ENCODE measurements at places on chromosomes 2 and 18. TPM values are rescaled to one million over a fixed set of nuclear protein-coding genes. Genes with fewer than 3 reads are reported as not detected.

- no peak overlapping the region for H3K27ac ChIP-seq
- no peak for DNase-seq
- H3K4me3 ChIP-seq = no peak overlapping the region
Observed at GRCh38 chr2:130853391-130853790, 16.7 kb downstream of the ARHGEF4 start.

GRCh38 chr2:98134172-98135005 lies 47.4 kb downstream of the VWA3B start:
- peak overlapping the region; percentile 7 for H3K27ac ChIP-seq
- peak; percentile 54 for DNase-seq
- H3K36me3 ChIP-seq = no peaks in the 10 kb centered on the region
- peaks cover 14% of the 10 kb centered on the region for H3K4me1 ChIP-seq

GRCh38 chr2:177254433-177255226 lies 9.9 kb downstream of the NFE2L2 start:
- peaks cover 10% of the 10 kb centered on the region for H3K4me1 ChIP-seq
- no peak overlapping the region for H3K4me3 ChIP-seq
- no peak overlapping the region for H3K27ac ChIP-seq
- peak; percentile 86 for DNase-seq
- H3K36me3 ChIP-seq = no peaks in the 10 kb centered on the region

- no peaks in the 10 kb centered on the region for H3K36me3 ChIP-seq
- no peaks in the 10 kb centered on the region for H3K4me1 ChIP-seq
Observed at GRCh38 chr18:28485210-28485801, 308.4 kb upstream of the CDH2 start.

- H3K36me3 ChIP-seq = no peaks in the 10 kb centered on the region
- H3K4me1 ChIP-seq = no peaks in the 10 kb centered on the region
- no peak overlapping the region for H3K27ac ChIP-seq
- no peak for DNase-seq
- no peak overlapping the region for H3K4me3 ChIP-seq
- no peaks in the 10 kb centered on the region for H3K27me3 ChIP-seq
Observed at GRCh38 chr2:232242316-232242715, 136.2 kb upstream of the ALPP start.

- no peak overlapping the region for H3K4me3 ChIP-seq
- H3K36me3 ChIP-seq = no peaks in the 10 kb centered on the region
- DNase-seq = no peak
Observed at GRCh38 chr2:226376516-226377180, 423.0 kb downstream of the IRS1 start.

DNA sequence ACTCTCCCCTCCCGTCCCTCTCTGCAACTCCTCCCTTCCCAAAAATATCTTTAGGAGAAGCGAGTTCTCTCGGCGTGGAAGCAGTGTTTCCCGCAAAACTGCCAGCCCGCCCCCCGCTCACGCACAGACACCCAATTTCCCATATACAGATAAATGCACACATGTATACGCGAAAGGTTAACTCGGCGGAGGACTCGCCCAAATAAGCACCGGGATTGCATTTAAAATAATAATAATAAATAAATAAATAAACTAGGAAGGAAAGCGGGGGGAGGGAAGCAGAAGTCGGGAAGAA lies 70.0 kb upstream of the PSMD14 start:
- no peaks in the 10 kb centered on the region for H3K36me3 ChIP-seq
- no peak overlapping the region for H3K27ac ChIP-seq
- peaks cover 41% of the 10 kb centered on the region for H3K4me1 ChIP-seq
- peaks cover 54% of the 10 kb centered on the region for H3K27me3 ChIP-seq

- DNase-seq = no peak
- H3K4me1 ChIP-seq = no peaks in the 10 kb centered on the region
- H3K36me3 ChIP-seq = no peaks in the 10 kb centered on the region
- no peaks in the 10 kb centered on the region for H3K27me3 ChIP-seq
Observed at GRCh38 chr18:38792731-38793130, 1227.1 kb upstream of the CELF4 start.

- H3K27me3 ChIP-seq = no peaks in the 10 kb centered on the region
- H3K36me3 ChIP-seq = no peaks in the 10 kb centered on the region
- H3K27ac ChIP-seq = no peak overlapping the region
- peaks cover 16% of the 10 kb centered on the region for H3K4me1 ChIP-seq
Observed at GRCh38 chr2:20093263-20094141, 42.1 kb upstream of the LAPTM4A start.

- H3K4me1 ChIP-seq = no peaks in the 10 kb centered on the region
- no peaks in the 10 kb centered on the region for H3K27me3 ChIP-seq
- no peak overlapping the region for H3K27ac ChIP-seq
- H3K36me3 ChIP-seq = no peaks in the 10 kb centered on the region
Observed at GRCh38 chr2:83481436-83481835, 977.6 kb downstream of the SUCLG1 start.

DNA sequence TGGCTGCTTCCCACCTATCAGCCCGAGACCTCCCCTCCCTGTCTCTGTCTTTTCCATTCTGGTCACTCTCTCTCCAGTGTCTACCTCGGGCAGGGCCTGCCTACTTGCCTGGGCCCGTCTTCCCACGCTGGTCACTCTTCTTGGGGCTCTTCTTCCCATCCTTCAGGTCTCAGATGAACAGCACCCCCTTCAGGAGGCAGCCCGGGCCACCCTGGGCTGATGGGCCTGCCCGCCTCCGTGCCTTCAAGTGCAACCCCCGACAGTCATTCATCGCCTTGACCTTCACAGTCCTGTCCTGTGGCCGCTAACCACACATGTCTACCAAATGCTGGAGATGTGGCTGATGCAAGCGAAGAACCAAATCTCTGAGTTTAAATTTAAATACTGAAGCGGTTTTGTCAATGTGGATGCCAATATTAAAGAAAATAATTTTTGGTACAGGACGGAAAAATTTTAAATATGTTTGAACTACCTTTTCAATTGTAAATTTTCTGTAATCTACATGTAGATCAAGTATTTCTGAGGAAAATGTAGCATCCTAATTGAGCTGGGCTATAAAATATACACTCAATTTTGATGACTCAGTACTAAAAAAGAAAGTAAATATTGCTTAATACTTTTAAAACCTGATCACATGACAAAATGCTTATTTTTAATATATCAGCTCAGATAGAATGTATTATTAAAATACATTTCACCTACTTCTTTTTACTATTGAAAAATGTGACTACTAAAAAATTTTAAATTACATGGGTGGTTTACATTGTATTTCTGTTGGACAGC lies 96.4 kb downstream of the LAMA1 start:
- no peaks in the 10 kb centered on the region for H3K36me3 ChIP-seq
- H3K27ac ChIP-seq = no peak overlapping the region
- no peak overlapping the region for H3K4me3 ChIP-seq
- no peaks in the 10 kb centered on the region for H3K27me3 ChIP-seq

GRCh38 chr2:219638217-219638947 lies 11.0 kb downstream of the SLC4A3 start:
- H3K4me3 ChIP-seq = no peak overlapping the region
- peak; percentile 32 for DNase-seq
- no peaks in the 10 kb centered on the region for H3K36me3 ChIP-seq
- H3K27me3 ChIP-seq = peaks cover 7% of the 10 kb centered on the region
- H3K27ac ChIP-seq = no peak overlapping the region
- H3K4me1 ChIP-seq = no peaks in the 10 kb centered on the region

- peaks cover 13% of the 10 kb centered on the region for H3K4me1 ChIP-seq
- no peak overlapping the region for H3K27ac ChIP-seq
- H3K36me3 ChIP-seq = no peaks in the 10 kb centered on the region
- DNase-seq = no peak
Observed at GRCh38 chr18:78640246-78640995, 339.2 kb upstream of the SALL3 start.

GRCh38 chr2:174581491-174581890 lies 16.1 kb downstream of the WIPF1 start:
- H3K4me1 ChIP-seq = no peaks in the 10 kb centered on the region
- no peaks in the 10 kb centered on the region for H3K36me3 ChIP-seq
- H3K27me3 ChIP-seq = no peaks in the 10 kb centered on the region
- H3K27ac ChIP-seq = no peak overlapping the region

GRCh38 chr2:152761214-152761613 lies 42.8 kb downstream of the ARL6IP6 start:
- no peak overlapping the region for H3K27ac ChIP-seq
- H3K36me3 ChIP-seq = peaks cover 10% of the 10 kb centered on the region
- H3K4me1 ChIP-seq = peaks cover 5% of the 10 kb centered on the region
- H3K27me3 ChIP-seq = no peaks in the 10 kb centered on the region
- no peak overlapping the region for H3K4me3 ChIP-seq

DNA sequence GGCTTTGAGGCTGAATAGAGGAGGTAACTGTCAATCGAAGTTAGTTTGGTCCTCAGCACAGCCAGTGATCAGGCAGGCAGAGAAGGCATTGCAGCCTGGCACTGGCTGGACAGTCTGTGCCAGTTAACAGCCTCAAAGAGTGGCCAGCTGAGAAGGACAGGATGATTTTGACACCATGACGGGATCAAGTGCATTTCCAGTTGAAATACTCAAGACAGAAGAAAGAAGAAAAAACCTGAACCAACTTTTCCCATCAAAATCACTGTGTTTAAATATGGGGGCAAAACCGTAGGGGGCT lies 96.7 kb upstream of the ZCCHC2 start:
- no peaks in the 10 kb centered on the region for H3K36me3 ChIP-seq
- no peaks in the 10 kb centered on the region for H3K27me3 ChIP-seq
- H3K4me3 ChIP-seq = no peak overlapping the region

DNA sequence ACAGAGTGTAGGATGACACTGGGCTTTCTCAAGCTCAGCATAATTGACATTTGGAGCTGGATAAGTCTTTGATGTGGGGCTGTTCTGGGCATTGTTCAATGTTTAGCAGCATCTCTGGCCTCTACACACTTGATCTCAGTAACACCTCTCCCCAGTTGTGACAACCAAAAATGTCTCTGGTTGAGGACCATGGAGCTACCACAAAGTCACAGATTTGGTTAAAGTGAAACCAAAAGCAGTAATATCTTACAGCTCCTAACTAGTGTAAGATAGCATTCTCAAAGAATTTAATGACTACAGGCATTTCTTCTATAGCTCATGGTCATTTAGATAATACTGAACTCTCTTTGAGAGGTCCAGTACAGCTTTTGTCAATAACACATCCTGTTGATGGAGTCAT lies 23.4 kb upstream of the PAX3 start:
- peaks cover 7% of the 10 kb centered on the region for H3K4me1 ChIP-seq
- DNase-seq = no peak
- no peak overlapping the region for H3K27ac ChIP-seq
- no peaks in the 10 kb centered on the region for H3K36me3 ChIP-seq
- H3K4me3 ChIP-seq = no peak overlapping the region

- H3K27me3 ChIP-seq = peaks cover 100% of the 10 kb centered on the region
- H3K27ac ChIP-seq = no peak overlapping the region
- peak overlapping the region; percentile 54 for H3K4me3 ChIP-seq
- no peaks in the 10 kb centered on the region for H3K36me3 ChIP-seq
- peaks cover 45% of the 10 kb centered on the region for H3K4me1 ChIP-seq
- DNase-seq = peak; percentile 51
Observed at GRCh38 chr2:172101821-172102390, 794 bp downstream of the DLX2 start.

DNA sequence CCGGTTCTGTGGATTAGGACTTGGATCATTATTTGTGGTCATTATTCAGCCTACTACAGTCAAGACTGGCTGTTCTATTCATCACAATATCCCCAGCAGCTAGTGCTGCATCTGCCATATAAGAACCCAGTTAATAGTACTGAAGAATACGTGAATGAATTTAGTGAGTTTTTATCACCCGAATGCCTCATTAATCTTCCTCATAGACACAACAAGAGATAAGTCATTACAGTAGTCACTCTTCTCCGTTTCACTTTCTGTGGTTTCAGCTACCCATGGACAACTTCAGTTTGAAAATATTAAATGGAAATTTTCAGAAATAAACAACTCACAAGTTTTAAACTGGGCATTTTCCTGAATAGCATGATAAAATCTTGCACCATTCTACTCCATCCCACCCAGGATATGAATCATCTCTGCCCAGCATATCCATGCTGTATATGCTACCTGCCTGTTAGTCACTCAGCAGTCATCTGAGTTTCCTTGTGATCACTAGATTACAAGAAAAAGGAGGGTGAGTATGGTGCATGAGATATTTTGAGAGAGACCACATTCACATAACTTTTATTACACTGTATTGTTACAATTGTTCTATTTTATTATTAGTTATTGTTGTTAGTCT lies 363.7 kb upstream of the CHAC2 start:
- H3K4me1 ChIP-seq = no peaks in the 10 kb centered on the region
- H3K4me3 ChIP-seq = no peak overlapping the region
- no peak for DNase-seq

- H3K27me3 ChIP-seq = peaks cover 100% of the 10 kb centered on the region
- H3K4me1 ChIP-seq = no peaks in the 10 kb centered on the region
- H3K27ac ChIP-seq = no peak overlapping the region
Observed at GRCh38 chr2:218889937-218890336, 9.3 kb downstream of the WNT10A start.

DNA sequence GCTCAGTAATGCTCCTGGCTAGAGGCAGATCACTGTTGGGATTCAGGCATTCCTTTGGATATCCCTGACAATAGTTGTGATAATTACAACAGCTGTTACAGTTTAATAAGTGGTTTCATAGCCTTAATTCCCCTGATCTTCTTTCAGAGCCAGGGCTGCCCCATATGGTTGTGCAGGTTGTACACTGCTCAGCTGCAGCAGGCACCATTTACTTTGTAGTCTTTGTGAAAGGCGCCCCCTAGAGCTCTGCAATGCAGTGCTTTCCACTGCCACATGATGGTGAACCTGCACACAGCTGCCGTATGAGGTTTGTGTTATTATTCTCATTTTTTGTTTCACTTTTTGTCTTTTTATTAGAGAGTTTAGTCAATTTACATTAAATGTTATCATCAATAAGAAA lies 239.1 kb downstream of the KCNS3 start:
- no peak overlapping the region for H3K27ac ChIP-seq
- H3K36me3 ChIP-seq = no peaks in the 10 kb centered on the region
- H3K4me3 ChIP-seq = no peak overlapping the region
- no peaks in the 10 kb centered on the region for H3K27me3 ChIP-seq

DNA sequence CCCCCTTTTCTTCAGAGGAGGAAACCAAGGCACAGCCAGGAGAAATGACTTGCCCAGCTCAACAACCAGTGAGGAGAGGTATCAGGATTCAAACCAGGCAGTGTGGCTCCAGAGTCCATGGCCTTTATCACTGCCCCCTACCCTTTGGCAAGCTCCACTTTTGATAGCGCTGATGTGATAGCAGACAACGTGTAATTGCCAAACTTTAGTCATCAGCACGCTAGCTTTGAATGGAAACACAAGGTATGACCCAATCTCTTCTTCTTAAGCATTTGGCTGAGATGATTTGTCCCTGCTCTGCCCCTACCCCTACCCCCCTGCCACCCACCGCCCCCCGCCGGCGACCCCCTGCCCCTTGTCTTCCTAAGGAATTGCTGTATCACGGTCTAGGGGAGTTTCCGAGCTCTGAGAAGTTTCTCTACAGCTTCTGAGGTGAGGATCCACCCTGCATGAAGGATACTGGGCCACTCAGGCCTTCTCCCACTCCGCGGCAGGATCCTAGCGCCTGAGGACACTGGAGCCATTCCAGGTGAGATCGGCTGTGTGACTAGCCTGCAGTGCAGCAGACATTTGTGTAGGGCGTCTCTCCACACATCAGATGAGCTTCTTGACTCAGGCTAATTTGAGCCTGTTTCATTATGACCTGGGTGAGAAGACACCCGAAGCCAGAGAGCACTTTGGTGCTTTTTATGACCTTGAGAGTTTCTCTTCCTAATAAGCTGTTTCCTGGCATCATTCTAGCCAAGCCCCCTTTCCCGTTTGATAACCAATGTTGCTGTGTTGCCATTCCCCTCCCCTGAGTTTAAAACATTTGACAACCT lies 75.1 kb upstream of the MAP4K4 start:
- no peak overlapping the region for H3K4me3 ChIP-seq
- no peaks in the 10 kb centered on the region for H3K4me1 ChIP-seq
- H3K27me3 ChIP-seq = no peaks in the 10 kb centered on the region
- H3K27ac ChIP-seq = no peak overlapping the region

CYS1 gene
- total RNA-seq = 0.56 TPM

IL18RAP gene
- total RNA-seq = not detected

MMADHC gene
- total RNA-seq = 178 TPM

DTNA gene
- 15.0 TPM for total RNA-seq

PSTPIP2 gene
- total RNA-seq = 4.3 TPM

CLEC4F gene
- not detected for total RNA-seq

ARHGAP15 gene
- total RNA-seq = 5.9 TPM

SCYGR4 gene
- not detected for total RNA-seq

OTX1 gene
- total RNA-seq = 7.9 TPM

LCT gene
- 0.03 TPM for total RNA-seq
